ENCODE measurements at places on chromosomes 16 and 17. TPM values are rescaled to one million over a fixed set of nuclear protein-coding genes. Genes with fewer than 3 reads are reported as not detected.
A peak's percentile ranks its signal among the peaks of the same experiment; 100 is the strongest.

The PLK1 gene
- 1.3 TPM for total RNA-seq

The TPSB2 gene
- total RNA-seq = not detected

The KRTAP4-3 gene
- not detected for total RNA-seq

The NOD2 gene
- total RNA-seq = 11.6 TPM

The CCL7 gene
- not detected for total RNA-seq

DNA sequence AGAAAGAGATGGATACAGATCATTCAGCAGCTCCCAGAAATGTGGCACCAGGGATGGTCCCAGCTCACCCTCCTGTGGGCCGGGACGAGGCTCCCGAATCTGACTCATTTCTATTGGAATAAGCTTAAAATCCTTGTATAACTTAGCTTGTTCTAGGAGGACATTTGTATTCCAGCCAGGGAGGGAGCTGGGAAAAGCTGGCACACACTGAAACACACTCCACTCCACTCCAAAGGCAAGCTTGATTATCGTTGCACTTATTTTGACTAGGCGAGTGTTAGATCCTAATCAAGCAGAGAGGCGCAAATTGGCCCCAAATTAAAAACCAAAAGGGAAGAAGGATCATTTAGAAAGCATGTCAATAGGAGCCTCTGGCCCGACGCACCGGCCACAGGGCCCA, 339.5 kb downstream of the HS3ST4 start:
- DNase-seq = no peak

DNA sequence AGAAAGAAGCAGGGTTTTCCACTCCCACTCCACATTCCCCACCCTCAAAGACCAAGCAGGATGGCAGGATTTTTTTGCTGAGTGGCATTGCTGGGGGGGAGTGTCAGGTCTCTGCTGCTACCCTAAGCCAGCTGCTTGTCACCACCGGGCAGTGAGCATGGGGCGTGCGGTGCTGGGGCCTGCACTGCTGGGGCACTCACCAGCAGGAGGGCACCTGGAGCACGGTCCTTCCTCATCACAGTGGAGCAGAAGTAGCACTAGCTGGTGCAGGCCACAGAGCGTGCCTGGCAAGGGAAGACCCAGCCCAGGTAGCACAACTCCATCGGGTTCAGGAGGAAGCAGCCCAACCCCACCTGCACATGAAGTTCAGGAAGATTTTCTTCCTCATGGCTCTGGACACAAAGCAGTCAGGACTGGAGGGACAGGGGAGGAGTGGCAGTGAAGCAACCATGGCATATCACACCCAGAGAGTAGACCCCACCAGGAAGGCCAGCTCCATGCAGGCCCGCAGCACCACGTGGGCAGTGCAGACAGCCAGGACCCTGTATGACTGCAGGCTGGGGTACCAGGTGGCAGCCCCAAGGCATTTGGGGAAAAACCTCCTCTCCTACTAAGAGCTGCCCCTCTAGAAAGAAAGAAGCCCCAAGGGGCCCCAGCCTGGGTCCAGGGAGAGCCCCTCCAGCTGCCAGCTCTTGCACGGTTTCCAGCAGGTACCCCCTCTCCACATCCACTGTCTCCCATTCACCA, 16.7 kb upstream of the MYO18A start:
- DNase-seq = no peak

DNA sequence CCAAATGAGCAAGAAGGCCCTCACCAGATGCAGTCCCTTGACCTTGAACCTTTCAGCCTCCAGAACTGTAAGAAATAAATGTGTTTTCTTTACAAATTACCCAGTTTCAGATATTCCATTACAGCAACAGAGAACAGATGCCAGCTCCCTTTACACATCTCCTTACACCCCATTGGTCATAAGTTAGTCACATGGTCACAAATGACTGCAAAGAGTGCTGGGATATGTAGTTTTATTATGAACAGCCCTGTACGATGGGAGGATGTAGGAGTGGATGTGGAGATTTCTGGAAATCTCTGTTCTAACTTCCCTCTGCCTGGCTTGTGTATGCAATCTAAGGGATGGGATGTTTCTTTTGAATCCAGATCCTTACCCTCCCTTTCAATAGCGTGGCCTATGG, 13.3 kb upstream of the RPL38 start:
- DNase-seq = peak; percentile 64

- no peak for DNase-seq
Measured at GRCh38 chr17:81033535-81034167, 1.3 kb upstream of the BAIAP2 start.

GRCh38 chr16:5446623-5447240, 349.1 kb upstream of the EEF2KMT start:
- no peak for DNase-seq

- no peak for DNase-seq
Measured at GRCh38 chr16:53905028-53905427, 201.1 kb downstream of the FTO start.

DNA sequence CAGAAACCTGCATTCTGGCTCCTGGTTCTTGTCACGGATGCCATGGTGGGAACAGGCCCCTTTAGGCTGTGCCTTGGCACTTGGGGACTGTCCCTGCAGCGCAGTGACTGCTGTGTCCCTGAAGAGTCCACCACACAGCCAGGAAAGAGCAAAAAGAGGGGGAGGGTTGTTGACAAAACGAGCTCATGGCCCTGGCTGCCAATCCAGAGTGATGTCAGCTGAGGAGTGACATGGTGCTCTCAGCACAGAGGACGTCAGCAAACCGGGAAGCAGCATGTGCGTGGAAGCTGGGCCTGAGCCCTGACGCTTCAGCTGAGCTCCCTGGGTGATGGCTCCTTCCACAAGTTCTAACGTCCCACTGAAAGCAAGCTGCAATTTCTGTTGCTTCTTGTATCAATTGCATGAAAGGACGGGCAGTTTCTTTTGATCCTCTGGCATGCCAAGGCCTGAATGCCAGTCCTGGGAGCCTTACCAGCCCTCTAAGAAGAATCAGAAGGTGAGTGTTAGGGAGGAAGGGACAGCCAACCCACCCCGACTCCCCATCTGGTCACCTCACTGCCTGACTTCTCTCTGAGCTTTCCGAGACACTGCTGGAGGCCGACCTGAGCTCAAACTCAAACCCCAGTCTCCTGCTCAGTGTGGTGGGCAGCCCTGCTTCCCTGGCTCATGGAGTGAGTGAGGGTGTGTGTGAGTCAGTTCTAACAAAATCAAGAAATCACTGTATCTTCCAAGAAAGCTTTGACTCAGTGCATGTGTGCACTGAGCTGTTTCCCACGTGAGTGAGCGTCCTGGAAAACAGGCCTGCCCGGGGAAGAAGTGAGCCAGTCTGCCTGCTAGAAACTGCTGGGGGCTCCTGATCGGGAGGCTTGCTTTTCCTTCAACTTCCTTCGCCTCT, 14.7 kb upstream of the WNT3 start:
- DNase-seq = peak; percentile 46

- no peak for DNase-seq
Measured at GRCh38 chr17:42613699-42614295, 4.3 kb downstream of the TUBG1 start.

DNA sequence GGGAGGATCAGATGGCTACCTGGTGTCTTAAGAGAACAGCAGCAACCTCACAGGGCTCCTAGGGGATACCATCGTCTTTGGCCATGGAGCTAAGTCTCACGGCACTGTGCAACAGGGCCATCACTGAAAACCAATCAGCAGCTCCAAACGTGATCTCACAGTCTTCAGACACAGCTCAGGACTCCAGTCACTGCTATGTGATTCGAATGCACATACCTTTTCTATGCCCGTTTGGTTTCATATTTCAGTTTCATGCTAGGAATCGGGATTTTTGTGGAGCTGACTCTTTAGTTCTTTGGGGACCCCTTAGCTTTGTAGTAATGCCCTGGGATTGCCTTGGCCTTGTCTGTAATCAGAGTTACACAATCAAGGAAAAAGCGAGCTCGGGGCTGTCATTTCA, 162.8 kb upstream of the CDH11 start:
- no peak for DNase-seq

DNA sequence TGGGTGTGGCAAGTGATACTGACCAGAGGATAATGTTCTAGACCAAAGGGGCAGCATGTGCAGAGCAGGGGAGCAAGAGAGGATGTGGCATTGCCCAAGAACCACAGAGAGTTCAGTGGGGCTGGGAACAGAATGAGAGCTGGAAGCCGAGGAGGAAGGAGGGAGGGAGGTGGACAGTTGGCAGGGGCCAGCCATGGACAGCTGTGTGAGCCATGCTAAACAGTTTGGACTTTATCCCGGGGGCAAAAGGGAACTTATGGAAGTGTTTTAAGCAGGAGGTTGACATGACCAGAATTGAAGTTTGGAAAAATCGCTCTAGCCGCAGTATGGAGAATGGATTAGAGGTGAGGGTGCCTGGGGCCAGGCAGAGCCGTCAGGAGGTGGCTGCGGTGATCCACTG, 29.4 kb upstream of the TMEM132E start:
- DNase-seq = no peak

- DNase-seq = no peak
Measured at GRCh38 chr17:81100668-81101067, 64.6 kb upstream of the PVALEF start.

DNA sequence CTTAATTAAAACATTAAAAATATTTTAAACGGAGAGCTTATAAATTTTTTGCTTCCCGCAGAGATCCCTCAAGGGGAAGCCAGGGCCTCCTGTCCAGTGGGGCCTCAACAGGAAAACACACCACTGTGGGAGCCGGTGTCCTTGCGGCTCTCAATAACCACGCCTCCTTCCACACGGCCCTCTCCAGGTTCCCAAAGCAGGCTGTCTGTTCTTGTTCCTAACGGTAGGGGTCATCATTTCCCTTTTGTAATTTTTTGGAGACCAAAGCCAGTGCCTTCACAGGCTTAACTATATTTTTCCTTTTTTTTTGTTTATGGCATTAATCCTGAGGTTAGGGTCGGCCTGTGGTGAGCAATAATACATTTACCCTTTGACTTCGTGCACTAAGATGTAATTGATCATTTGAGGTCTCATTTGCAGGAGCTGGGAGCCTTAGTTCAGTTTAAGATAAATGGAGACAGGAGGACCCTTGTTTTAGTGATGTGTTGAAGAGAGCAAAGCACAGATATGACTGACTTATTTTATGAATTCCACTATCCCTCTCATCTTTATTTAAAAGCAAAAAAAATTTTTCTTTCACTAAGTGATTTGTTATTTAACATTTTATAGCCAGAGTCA, 77.5 kb upstream of the N4BP1 start:
- DNase-seq = peak; percentile 62

- no peak for DNase-seq
Measured at GRCh38 chr17:63378411-63379375, 67.4 kb downstream of the CYB561 start.

DNA sequence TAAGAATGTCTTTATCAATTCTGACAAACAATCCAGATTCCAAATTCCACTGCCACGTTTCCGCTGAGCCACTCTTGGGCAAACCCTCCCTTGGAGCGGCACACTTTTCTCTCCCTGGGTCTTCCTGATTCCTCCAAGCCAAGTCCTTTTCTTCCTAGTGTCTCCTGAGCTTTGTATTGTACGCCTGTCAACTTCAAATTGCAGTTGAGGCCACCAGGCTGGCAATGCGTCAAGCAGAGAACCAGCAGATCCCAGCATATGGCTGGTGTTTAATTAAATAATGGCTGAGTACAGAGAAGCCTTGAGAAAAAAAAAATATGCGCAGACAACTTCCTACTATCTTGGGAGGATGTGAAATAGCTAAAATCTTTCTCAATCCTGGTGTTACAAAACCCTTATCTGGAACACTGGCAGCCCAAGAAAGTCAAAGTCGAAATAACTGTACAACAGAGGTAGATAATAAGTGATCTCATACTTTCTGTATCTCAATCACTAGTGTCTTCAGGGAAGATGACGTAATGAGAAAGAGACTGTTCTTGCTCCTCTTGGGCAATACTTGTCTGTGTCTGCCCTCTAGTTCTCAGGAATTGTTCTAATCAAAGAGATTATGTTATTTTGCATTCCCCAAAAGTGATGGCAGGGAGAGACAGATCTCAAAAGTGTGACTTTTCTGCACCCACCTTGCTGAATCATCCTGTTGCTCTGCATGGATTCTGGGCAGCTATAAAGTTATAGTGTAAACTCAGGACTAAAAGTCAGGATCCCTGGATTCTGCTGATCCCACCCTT, 15.0 kb downstream of the SMIM36 start:
- peak; percentile 81 for DNase-seq

DNA sequence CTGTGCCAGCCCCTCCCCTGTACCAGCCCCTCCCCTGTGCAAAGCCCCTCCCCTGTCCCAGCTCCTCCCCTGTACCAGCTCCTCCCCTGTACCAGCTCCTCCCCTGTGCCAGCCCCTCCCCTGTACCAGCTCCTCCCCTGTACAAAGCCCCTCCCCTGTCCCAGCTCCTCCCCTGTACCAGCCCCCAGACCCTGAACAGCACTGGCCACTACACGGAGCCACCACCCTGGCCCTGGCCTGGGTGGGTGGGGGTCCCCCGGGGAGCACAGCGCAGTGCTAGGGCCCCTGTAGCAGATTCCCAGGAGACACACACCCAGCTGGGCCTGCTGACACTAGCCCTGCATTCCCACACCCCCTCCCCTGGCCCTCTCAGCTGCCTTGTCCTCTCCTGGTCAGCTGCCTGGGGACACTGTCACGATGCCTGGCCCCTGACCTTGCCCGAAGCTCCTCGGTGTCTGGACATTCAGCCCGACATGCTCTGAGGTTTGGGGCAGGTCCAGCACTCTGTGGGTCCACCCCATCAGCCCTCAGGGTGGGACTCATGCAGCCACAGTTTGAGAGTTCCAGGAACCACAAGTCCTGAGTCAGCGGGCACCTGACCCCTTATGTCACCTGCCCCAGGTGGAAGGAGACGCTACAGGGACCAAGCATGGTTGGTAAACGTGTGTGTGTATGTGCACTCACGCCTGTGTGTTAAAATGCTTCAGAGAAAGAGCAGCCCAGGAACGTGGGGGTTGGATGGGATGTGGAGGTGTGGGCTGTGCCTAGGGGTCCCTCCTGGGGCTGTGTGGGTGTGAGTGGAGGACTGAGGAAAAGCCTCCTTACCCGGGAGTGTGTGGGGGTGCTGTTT, 114.2 kb downstream of the METRNL start:
- no peak for DNase-seq

GRCh38 chr17:351449-351738, 1.2 kb downstream of the RPH3AL start:
- DNase-seq = peak; percentile 92

DNA sequence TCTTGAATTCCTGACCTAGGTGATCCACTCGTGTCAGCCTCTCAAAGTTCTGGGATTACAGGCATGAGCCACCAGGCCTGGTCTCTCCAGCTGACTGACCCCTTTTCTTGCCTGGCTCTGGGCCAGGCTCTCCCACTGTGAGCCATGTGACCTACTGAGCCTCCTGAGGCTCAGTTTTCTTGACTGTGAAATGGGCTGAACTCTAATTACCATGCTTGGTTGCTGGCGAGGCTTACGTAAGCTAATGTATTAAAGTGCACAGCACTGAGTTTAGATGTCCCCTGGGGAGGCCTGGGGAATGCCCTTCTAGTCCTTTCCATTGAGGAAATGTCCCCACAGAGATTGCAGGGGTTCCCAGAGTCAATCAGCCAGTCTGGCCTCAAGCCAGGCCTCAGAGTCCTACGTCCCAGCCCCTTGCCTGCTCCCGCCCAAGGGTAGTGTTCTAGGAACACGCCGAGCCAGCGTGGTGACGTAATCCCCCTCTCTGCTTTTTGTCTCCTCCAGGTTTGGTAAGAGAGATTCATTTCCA, 45.8 kb upstream of the LGALS9 start:
- no peak for DNase-seq

All from bronchial epithelial cell (primary cell).